ENCODE measurements at places on chromosomes 6 and 20.

GRCh38 chr6:137044366-137045221 lies at the start of gene IL20RA:
Gene IL20RA (minus strand): TSS chr6:137044965. CDS start chr6:137044728, 237 bp downstream.
- no peak for DNase-seq

DNA sequence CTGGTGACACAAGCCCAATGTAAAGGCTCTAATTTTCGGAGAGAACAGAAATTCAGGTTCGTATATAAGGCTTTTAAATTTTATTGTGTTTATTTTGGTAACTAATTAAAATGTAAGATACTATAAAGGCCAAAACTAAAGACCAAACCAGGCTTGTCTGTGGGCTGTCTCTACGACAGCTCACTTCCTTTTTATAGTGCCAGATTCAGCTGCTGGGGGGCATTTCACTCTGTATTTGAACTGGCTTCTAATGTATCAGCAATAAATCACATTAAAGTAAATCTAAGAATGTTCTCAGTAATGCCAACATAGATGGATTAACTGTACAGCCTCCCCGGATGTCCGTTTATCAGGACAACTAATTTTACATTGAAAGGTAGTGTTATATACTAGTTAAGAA lies 31.1 kb upstream of the STXBP5 start:
- DNase-seq: no peak

GRCh38 chr20:38692436-38693411 lies 31.6 kb upstream of the SLC32A1 start:
- no peak for DNase-seq

DNA sequence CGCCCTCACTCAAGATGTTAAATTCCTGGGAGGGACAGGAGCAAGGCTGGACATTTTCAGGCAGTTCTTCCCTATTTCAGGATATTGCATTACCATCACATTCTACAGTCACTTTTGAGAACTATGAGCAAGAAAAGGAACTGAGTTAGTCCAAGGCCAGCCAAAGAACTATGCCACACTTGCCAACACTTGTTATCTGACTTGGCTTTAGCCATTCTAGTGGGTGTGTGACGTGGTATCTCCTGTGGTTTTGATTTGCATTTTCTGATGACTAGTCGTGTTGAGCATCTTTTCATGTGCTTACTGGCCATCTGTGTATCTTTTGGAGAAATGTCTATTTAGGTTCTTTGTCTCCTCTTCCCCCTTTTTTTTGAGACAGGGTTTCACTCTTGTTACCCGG lies 12.0 kb downstream of the XRN2 start:
- no peak for DNase-seq

GRCh38 chr6:72081871-72082270 lies 195.5 kb downstream of the RIMS1 start:
- no peak for DNase-seq

DNA sequence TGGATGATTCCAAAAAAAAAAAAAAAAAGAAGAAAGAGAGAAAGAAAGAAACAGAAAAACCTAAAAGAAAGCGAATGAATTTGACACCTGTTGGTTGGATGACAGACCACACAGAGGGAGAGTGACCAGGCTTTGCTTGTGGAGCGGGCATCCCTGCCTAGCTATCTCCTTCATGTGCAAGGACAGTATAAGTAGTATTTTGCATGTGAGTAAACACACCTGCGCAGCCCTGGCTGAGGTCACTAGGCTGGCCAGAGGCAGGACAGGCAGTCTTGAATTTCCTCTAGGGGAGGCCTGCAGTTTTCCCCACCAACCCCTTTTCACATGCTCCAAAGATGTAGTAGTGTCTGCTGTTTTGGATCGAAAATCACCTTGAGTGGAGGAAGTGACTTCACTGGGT lies 126.4 kb downstream of the CCDC170 start:
- no peak for DNase-seq

DNA sequence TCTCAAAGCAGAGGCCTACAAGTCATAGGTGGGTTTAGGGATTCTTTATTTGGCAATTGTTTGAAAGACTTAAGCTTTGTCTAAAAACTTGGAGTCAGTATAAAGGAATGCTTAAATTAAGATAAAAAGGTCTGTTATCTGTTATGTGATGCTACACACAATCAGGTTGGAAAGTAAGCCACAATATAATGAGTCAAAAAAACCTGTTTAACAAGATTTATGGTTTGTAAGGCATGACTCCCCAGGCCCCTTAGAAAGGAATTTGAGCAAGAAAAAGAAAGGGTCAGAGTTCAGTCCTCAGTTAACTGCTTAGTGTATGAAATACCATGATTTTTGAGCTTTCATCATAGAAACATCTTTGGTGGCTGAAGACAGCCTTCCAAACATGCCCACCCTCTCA lies 66.8 kb upstream of the HMGN3 start:
- DNase-seq: no peak

DNA sequence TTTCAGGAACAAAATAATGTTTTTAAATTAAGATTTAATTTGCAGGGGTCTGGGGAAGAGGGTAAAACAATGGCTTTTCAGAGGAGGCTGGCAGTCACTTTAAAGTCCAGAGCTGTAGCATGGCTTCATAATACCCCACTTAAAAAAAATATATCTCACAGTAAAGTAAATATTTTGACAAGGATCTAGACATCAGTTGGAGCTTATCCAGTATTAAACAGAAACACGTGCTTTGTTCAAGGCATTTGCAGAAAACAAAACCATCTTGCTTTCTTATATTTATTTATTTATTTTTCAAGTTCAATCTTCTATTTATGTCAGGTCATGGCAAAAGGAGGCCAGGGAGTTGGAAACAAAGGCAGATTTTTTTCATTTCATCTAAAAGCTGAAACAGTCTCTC lies 53.3 kb upstream of the PRL start:
- no peak for DNase-seq

DNA sequence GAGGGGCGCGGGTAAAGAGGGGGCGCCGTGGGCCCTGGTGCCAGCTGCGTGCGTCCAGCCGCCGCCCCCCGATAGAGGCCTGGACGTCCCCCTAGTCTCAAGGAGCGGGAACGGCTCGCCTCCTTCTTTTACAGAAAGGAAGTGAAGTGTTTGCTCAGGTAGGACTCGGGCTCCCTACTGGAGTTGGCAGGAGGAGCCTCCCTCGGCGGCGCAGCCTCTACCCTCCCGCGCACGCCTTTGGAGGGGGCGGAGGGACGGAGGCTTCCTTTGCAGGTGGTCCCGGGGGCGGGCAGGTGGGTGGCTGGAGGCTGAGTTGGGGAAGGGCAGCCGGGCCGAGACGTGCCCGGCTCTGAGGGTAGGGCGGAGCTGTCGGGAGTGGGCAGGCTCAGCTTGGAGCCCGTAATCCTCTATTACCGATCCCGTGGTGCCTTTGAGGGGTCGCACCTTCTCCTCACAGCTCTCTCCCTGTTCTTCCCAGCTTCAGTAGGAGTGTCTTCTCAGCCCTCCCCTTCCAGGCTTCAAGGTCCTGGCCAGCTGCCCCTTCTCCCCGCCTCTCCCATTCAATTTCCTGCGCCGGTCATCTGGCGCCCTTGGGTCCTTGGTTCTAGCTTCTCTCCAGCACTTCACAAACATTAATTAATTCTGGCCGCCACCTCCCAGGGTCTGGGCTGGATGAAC lies 728 bp downstream of the ITPR3 start:
- DNase-seq: no peak

GRCh38 chr6:44446626-44447300 lies 59.3 kb downstream of the CDC5L start:
- DNase-seq: no peak

DNA sequence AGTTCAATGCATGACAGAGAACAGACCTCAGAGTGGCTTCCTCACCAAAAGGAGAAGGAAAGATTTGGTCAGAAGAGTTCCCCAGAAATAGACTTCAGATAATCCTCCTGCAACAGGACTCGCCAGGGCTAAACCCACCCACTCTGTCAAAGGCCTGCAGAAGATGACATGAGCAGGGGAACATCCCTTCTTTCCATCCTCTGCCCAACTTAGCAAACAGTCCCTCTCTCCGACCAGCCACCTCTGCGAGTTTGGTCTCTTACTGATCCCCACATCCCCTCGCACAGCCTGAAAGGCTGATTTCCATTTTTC lies 7.5 kb downstream of the NFATC2 start:
- DNase-seq: no peak

GRCh38 chr20:11144114-11144950 lies 470.5 kb upstream of the JAG1 start:
- DNase-seq: no peak

GRCh38 chr6:155143578-155144106 lies 120.2 kb upstream of the CLDN20 start:
- DNase-seq: no peak

DNA sequence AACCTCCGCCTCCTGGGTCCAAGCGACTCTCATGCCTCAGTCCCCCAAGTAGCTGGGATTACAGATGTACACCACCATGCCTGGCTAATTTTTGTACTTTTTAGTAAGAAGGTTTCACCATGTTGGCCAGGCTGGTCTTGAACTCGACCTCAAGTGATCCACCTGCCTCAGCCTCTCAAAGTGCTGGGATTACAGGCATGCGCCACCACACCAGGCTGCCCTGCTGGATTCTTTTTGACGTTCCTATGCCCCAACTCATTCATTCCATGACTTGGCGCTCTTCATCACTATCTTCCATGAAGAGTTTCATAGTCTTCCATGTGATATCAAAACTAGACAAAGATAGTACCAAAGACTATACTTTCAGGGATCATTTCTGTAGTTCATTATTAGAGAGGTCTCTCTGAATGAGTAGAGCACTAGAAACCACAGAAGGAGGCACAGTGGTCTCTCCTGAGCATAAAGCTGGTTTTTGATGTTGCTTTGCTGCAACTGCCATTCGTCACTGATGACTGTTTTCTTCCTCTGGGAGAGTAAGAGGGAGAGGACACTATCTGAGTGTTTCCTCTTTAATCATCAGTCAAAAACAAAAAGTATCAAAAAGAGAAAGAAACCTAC lies 23.5 kb downstream of the DNAAF9 start:
- no peak for DNase-seq

- no peak for DNase-seq
Measured at GRCh38 chr6:7542065-7542873, 798 bp downstream of the DSP start.

GRCh38 chr6:4039348-4039747 lies 39.6 kb downstream of the FAM217A start:
- DNase-seq: no peak

All from NCI-H1092 (cell line).